Glutamatergic neuron (in vitro differentiated cells): ENCODE measurements at places on chromosomes 6 and 20.
A peak's percentile ranks its signal among the peaks of the same experiment; 100 is the strongest.

GRCh38 chr6:68497927-68498326, 137.2 kb upstream of the ADGRB3 start:
- no peaks in the 10 kb centered on the region for H3K4me1 ChIP-seq
- DNase-seq: no peak
- H3K27ac ChIP-seq: no peak overlapping the region

DNA sequence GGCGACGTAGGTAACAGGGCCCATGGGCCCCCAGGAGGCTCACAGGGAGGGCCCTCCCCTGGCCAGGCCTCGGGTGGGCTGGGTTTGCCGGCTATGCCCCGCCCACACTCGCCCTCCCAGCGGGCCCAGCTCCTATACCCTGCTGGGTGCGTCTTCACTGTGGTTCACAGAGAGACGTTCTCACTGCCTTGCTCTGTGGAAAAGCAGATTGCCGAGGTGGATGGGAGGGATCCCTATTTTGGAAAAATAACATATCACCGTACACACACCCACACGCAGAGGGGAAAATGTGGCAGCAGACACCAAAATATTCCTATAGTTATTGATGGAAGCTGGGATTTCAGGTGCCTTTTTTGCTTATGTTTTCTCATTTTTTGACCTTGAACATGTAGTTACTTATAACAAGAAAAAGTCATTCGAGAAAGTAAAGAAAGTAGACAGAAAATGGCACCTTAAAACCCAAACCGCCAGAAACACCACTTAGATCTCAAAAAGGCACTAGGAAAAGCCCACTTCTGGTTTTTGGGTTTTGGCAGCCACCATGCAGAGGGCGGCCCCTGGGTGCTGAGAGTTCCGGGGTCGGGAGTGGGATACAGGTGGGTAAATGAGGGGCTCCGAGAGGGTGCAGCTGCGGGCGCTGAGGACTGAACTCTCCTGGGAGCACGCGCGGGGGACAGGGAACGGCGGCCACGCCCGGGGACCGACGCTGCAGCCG, 49.4 kb downstream of the TMEM242 start:
- DNase-seq: peak; percentile 39
- H3K27ac ChIP-seq: peak overlapping the region; percentile 33
- H3K4me1 ChIP-seq: no peaks in the 10 kb centered on the region
- no peaks in the 10 kb centered on the region for H3K36me3 ChIP-seq

GRCh38 chr6:30322527-30323501, 3.9 kb upstream of the TRIM39 start:
- peak overlapping the region; percentile 38 for H3K4me3 ChIP-seq
- DNase-seq: no peak
- peaks cover 4% of the 10 kb centered on the region for H3K27me3 ChIP-seq
- H3K4me1 ChIP-seq: peaks cover 23% of the 10 kb centered on the region
- H3K36me3 ChIP-seq: no peaks in the 10 kb centered on the region
- H3K27ac ChIP-seq: no peak overlapping the region

DNA sequence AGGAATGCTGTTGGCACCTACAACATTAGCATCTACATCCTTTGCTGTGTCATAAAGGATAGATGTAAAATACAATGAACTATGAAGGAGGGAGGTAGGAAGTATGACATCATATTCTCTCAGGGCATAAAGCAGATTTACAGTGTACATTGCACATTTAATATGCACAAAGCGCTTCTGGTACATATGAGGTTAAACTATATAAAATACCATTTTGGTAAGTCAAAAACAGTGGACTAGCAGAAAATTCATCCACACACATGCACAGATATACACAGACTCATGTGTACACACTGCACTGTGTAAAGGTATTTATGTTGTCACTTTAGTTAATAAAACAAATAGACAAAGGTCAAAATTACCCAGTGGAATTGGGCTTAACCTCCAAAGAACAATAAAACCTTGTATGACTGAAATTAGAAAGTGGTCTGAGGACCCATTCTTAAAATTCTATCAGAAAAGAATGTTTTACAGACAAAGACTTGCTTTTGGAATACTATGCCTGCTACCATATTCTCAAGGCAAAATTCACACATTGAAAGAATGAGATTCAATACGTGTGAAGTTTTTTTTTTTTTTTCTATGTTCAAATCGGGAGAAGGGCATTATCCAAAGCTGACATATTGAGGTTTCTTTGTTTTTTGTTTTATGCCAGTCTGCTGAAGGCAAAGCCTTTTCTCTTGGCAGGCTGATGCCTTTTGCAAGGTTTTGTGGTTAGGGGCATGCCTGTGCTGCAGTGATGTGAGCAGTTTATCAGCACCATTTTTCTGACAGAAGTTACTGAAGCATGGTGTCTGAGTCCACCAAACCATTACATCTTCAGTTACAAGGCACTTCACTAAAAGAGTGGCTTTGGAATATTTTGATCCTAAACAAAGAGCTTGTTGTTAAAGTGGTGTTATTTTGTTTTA, 199.0 kb downstream of the PLCB1 start:
- no peak overlapping the region for H3K27ac ChIP-seq
- no peak for DNase-seq
- no peaks in the 10 kb centered on the region for H3K36me3 ChIP-seq
- peaks cover 7% of the 10 kb centered on the region for H3K4me1 ChIP-seq
- H3K4me3 ChIP-seq: no peak overlapping the region

DNA sequence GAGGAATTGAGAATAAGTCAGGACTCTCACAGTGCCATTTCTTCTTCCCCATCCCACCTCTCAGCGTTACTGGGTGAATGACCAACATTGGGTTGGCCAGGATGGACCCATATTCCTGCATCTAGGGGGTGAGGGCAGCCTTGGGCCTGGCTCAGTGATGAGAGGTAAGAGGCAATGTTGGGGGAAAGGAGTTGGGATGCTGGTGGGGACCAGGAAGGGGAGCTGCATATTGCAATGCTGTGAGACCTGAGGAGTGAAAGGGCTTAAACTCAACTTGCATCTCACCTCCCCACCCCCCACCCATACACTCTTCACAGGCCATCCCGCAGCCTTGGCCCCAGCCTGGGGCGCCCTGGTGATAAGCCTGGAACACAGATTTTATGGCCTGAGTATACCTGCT, 1.3 kb downstream of the PRSS16 start:
- no peaks in the 10 kb centered on the region for H3K4me1 ChIP-seq
- H3K27me3 ChIP-seq: peaks cover 4% of the 10 kb centered on the region
- H3K27ac ChIP-seq: no peak overlapping the region
- H3K4me3 ChIP-seq: no peak overlapping the region
- DNase-seq: no peak

DNA sequence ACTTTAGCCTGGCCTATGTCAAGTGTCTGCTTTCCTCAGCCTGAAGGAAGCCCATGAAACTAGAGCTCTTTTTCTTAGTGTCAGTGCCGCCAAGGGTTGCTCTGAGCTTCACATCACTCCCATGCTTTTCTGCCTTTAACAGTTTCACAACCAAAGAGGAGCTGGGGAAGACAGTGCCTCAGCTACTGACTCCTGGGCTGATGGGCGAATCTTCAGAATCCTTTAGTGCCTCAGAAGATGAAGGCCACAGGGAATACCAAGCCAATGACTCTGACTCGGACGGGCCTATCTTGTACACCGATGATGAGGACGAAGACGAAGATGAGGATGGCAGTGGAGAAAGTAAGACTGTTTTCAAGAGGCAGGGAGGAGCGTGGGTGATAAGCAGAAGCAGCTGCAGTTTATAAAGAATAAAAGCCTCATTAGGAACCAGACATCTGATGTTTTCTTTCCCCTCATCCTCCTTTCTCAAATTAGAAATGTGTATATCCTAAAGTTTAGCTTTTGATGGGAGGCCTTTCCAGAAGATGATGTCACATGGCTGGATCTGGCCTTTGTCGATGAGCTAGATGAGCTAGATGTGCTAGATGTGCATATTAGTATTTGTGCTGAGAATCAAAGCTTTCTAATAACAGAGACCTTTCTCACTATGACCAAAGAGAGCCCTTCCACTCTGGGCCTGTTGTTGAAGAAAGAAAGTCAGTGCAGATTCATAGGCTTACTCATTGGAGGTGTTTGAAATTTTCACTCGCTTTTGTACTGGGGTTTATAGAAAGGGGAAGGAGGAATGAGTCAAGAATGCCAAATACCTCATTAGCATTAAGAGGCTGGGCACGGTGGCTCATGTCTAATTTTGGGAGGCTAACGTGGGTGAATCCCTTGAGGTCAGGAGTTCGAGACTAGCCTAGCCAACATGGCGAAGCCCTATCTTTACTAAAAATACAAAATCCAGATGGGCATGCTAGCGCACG, 70.7 kb upstream of the LTV1 start:
- no peaks in the 10 kb centered on the region for H3K27me3 ChIP-seq
- DNase-seq: no peak
- no peaks in the 10 kb centered on the region for H3K36me3 ChIP-seq
- no peaks in the 10 kb centered on the region for H3K4me1 ChIP-seq

GRCh38 chr6:5967594-5967993, 39.1 kb downstream of the NRN1 start:
- no peak overlapping the region for H3K4me3 ChIP-seq
- peaks cover 7% of the 10 kb centered on the region for H3K4me1 ChIP-seq
- DNase-seq: no peak
- no peaks in the 10 kb centered on the region for H3K36me3 ChIP-seq
- H3K27me3 ChIP-seq: no peaks in the 10 kb centered on the region

- peak; percentile 49 for DNase-seq
- peak within 1 kb of the TSS; percentile 83 for H3K4me3 ChIP-seq
- H3K4me1 ChIP-seq: peaks cover 4% of the 10 kb centered on the region
- no peak within 1 kb of the TSS for H3K27ac ChIP-seq
- peaks cover 9% of the 10 kb centered on the region for H3K27me3 ChIP-seq
These were observed at the start of gene COL11A2 for GRCh38 chr6:33192105-33192646. TSS of gene COL11A2 (minus strand) at chr6:33192467. CDS start at chr6:33192240, 227 bp downstream.

DNA sequence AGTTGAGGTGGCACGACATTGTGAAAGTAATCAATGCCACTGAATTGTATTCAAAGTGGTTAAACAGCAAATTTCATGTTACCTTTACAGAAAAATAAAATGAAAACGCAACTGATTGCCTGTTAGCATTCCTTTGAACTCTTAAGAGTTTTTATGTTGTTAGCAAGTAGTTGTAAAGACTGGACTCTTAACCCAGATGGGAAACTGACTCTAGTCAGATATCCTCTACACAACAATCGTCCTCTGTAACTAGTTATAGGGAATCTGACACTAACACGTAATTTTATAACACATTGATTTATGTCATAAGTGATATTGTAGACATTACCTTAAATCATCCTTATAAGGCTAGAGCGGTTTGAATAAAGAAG, 3.0 kb upstream of the FBXO9 start:
- peaks cover 16% of the 10 kb centered on the region for H3K4me1 ChIP-seq
- no peaks in the 10 kb centered on the region for H3K27me3 ChIP-seq
- H3K36me3 ChIP-seq: no peaks in the 10 kb centered on the region
- H3K4me3 ChIP-seq: peak overlapping the region; percentile 86

DNA sequence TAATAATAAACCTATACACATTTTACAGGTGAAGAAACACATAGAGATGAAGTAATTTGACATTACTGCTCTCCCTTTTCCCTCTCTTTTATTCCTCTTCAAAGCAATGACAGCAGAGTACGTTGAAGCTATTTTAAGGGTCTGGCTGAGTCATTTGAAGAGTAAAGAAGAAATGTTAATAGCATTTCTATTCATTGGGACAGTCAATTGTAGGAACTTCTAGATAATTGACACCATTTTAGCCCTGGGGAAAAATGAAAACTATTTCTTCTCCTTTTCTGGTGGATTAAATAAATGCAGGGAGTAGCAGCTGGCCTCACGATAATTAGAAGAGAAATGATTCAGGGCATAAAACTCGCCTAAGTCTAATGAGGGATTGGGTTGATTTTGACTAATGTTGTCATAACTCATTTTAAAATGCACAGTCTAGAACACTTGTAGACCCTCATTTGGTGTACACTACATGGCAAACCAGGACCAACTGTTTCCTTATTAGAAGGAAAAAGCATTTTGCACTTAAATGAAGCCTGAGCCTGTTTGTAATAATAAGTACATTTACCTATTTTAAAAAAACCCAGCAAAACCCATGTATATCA, 48.1 kb downstream of the RIPOR2 start:
- peaks cover 32% of the 10 kb centered on the region for H3K4me1 ChIP-seq
- no peak overlapping the region for H3K4me3 ChIP-seq
- H3K36me3 ChIP-seq: no peaks in the 10 kb centered on the region
